ENCODE measurements at places on chromosomes 1 and 21.

DNA sequence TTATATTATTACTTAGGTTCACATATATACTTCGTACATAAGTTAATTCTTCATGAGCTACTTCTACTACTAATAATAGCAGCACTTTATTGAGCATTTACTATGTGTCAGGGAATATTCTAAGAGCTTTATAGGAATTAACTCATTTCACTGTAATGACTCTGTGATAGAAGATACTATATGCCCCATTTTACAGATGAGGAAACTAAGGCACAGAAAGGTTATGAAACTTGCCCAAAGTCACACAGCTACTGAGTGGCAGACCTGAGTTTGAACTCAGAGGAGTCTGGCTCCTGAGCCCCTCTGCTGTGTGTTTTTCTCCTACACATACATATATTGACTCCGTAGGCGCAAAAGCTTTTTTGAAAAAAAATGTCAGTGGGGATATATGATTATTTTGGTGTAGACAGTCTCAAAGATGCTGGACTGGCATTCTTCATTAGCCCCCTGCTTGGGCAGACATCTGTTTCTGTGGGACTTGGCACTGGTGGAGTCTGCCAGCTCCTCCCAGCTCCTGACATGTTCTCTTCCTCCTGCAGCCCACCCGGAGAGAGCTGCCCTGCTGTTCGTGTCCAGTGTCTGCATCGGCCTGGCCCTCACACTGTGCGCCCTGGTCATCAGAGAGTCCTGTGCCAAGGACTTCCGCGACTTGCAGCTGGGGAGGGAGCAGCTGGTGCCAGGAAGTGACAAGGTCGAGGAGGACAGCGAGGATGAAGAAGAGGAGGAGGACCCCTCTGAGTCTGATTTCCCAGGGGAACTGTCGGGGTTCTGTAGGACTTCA, 70.9 kb downstream of the TCP10L start:
- no peak for DNase-seq

- no peak for DNase-seq
Observed at GRCh38 chr1:114620419-114620818, 39.0 kb upstream of the BCAS2 start.

DNA sequence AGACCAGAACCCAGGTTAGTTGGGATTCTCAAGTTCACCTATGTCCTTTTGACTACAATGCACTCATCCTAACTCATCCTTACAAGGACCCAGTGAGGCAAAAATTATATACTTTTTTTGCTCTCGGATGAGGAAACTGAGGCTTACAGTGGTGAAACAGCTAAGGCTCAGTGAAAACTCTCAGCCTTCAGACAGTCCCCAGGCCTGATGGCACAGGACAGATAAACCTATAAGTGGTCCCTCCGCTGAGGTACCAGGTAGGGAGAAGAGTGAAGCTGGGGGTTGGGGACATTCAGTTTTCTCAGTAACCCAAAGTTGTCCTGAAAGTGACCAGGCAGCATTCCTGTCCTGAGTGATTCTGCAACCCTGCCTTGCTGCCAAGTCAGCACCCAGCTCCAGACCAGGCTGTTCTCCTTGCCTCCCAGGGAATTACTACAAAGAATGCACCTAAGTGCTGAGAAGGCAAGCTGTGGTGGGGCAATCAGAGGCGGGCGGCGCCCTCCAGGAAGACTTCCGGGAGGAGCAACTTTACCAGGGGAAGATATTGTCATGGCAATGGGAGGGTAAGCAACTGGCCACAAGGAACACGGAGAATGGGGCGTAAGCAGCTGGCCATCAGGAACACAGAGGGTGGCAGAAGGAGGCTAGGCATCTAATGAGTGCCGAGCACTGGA, 4.6 kb downstream of the TENT5B start:
- no peak for DNase-seq

DNA sequence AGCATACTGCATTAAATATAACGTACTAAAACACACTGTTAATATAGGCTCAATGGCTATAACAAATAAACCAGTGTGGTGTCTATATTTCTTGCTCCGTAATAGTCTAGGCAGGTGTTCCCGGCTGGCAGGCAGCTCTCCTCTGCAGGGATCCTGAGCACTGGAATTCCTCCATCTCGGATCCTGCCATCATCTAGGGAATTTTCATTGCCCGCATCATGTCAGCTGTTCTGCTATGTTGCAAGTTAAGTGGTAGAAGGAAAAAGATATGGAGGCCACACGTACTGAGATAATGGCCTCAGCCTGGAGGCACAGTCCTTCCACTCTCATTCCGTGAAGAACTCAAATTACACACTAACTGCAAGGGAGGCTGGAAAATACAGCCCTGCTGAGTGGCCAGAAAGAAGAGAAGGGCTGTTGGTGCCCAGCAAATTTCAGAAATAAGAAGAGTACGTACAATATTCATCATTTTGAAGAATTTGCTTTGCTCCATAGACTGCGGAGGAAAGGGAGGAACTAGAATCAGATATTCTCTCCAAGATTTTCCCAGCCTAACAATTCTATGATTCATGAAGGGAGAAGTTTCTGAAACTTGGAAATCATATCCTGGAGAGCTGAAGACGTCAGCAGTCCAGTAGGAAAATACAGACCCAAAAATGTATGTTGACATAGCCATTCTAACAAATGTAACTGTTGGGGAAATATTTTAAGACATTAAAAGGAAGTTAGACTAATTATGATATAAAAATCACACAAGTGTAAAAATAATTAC, 263.3 kb downstream of the MRPL39 start:
- DNase-seq = no peak

DNA sequence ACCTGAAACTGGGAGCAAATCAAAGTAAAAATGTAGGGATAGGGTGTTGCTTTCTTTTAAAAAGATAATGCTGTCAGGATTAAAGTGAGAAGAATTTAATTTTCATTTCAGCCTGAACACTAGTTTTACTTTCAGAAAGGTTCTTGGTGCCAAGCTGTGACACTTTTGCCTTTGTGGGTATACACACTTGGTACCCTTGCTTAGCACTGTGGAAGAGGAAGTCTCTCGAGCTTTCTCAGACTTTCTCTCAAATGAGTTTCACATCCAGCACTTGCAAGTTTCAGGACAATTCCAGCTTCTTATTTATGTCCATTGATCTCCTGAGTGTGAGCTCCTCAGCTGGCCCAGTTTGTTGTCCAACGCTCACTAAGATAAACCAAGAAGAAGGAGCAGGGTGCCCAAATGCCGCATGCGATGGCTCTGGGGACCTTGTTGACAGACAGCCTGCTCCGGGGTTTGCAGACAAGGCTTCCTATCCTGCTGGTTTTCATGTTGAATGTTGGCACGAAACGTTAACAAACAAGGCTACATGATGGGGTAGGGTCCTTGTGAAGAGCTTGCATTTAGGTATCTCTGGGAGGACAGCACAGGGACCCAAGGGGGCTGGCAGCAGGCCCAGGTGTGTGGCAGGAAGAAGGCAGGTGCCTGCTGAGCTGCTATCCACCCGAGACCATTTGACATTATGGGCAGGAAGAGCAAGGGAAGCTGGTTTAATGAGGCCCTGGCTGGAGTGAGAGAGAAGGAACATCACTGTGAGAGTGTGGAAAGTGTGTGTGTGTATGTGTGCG, 79.7 kb downstream of the POFUT2 start:
- DNase-seq = no peak

GRCh38 chr1:27356619-27357280, 10.0 kb downstream of the MAP3K6 start:
- DNase-seq = no peak

DNA sequence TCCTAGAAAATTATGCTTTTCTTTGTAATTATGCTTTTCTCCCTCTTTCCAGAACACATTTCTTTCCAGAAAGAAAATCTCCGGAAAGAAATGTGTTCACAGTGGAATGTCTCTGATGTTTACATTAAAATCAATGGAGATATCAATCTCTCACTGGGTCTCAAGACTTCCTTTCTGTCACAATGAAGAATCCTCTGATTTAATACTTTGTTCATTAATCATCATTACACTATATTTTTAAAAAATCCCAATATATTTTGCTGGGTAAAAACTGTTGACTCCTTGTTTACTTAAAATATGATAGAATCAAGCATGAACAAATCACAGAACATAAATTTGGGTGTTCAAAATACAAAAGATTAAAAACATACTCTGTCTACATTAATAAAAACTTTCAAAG, 26.3 kb upstream of the TGFBR3 start:
- no peak for DNase-seq

DNA sequence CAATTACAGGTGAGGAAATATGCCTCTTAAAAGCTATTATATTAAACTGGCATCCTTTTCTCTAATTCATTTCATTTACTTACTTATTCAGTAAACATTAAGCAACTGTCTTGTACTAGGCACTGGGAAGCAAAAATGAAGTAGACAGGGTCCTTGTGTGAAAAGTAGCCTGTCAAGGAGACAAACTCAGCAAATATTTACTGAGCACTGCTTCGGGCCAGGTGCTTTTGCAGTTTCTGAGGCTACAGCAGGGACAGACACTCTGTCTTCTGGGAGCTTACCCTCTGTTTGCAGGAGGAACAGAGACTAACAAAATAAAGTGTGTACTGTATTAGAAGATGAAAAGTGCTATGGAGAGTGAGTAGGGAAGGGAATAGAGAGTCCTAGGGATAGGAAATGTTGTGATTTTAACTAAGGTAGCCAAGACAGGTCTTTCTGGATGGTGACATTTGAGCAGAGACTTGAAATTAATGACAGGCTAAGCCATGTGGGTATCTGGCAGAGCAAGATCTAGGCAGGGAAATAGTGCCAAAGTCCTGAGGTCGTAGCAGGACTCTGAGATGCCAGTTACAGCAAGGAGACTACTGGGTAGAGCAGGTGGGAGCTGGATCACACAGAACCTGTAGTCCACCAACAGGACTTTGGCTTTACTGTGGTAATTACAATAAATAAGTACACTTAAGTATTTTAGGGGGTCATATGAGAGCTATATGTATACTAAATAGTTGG, 133.0 kb downstream of the ITSN1 start:
- no peak for DNase-seq

GRCh38 chr1:210728437-210729149, 399.9 kb downstream of the HHAT start:
- DNase-seq = no peak

- no peak for DNase-seq
Observed at GRCh38 chr1:32464716-32465577, at the start of gene ZBTB8B. Gene ZBTB8B (plus strand): TSS chr1:32465072. CDS start chr1:32470625, 5,553 bp downstream.

- DNase-seq = no peak
Observed at GRCh38 chr1:33515112-33515511, 42.7 kb downstream of the ZSCAN20 start.

DNA sequence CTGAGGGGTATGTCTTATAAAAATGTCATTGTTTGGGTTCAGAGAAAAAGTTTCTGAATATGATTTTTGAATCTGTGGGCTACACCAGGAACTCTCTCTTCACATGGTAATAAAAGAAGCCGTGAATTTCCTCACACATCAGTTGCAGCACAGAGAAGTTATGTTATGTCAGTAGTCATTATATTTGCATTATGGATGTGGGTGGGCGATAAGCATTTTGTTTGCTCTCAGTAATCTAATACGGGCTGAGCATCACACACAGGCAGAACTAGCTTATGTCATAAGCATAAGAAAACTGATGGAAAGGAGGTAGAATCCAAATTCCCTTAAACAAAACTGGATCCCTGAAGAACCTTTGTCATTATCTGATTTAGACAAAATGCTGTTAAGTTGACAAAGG, 70.8 kb downstream of the PRDM2 start:
- no peak for DNase-seq

DNA sequence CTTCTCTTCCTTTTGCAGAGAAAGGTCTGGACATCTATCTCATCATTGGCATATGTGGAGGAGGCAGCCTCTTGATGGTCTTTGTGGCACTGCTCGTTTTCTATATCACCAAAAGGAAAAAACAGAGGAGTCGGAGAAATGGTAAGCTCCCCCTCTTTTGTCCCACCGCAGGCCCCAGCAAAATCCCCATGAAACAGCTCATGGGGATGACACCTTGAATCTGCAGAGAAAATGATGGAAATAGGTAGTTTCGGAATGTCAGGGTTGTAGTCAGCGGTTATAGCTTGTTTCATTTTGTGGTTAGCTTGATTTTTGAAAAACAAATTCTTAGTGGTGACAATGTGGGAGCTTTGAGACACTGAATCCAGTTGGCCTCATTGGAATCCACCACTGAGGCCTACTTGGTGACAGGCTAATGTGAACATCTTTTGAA, 10.3 kb downstream of the CD2 start:
- no peak for DNase-seq

DNA sequence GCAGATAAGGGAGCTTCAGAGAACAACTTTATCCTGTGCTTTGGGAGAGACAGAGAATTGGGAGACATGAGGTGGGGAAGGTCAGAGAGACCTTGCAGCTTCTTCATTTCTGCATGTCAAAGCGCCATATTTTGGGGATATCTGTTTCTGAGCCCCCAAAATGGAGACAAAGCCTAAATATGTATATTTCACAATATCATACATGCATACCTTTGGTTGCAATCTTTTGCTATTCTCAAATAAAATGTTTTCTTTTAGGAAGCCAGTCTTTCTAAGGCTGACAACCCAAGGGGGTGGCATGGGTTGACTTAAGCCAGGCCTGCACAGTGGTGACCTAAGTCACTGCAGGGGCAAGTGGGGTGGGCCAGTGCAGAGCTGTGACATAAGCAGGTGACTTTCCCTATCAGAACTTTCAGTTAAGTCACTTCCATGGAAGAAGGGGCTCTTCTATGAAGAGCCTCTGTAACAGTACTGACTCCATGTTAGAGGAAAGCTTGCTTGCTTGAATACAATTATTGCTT, 13.9 kb upstream of the MRPL55 start:
- no peak for DNase-seq

DNA sequence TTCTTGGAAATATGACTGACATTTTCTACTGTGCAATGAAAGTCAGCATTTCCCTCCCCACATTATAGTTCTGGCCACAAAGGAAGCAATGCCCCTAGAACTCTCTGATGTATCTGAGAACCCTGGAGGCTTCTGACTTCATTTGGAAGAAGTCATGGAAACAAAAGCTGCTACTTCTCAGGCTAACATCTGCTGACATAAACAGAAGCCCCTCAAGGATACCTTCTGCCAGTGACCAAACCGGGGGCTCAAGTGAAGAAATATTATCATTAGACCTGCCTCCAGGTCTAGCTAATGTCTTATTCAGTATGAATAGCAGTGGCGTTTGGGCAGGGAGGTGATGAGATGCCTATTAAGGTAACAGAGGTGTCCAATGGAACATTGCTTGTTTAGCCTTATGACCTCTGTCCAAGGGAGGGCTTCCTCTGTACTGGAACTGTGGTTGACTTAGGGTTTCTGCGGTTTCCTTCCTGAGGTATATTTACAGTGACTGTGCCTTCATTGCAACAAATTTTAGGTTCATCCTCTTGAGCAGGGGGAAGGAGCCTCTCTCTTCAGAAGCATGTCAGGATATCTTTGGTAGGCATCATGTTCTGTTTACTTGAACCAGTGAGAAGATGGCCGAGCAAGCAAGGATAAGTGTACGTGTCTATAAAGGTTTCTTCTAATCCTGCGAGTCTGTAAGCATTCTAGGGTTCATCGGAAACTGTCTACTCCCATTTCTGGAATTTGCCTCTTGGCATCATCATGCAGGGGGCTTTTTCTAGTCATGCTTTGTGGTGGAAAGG, 161.7 kb downstream of the PBX1 start:
- no peak for DNase-seq

Measured in stimulated activated CD8-positive, alpha-beta memory T cell treated with anti-CD3 and anti-CD28 coated beads, Interleukin-4, amount 100 ng/mL, for 1 hour (primary cell).